Stromal cell of bone marrow (primary cell): ENCODE measurements at places on chromosomes 1 and 21.
A peak's percentile ranks its signal among the peaks of the same experiment; 100 is the strongest.

- no peak for DNase-seq
These were observed 599.9 kb downstream of the LMO4 start for GRCh38 chr1:87928623-87929022.

DNA sequence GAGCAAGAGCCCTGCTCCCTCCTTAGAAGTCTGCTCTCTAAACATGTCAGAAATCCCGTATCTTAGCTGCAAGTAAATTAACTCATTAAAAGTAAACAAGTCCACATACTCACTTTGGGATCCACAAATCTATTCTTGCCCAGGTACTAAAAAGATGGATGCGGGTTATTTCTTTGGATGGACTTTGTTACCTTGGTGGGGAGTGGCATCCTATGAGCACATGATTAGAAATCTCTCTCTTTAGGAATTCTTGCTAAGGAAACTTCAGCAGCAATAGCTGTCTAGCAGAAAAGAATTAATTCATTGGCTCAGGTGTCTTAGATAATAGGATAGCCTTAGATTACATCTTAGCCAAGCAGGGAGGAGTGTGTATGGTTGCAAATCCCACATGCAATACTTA lies 25.2 kb downstream of the NRDC start:
- no peak for DNase-seq

- no peak for DNase-seq
These were observed 18.4 kb upstream of the CASQ1 start for GRCh38 chr1:160171980-160172379.

- DNase-seq: no peak
These were observed 98.1 kb downstream of the LHX9 start for GRCh38 chr1:198015309-198015708.

- no peak for DNase-seq
These were observed 58.1 kb downstream of the NME7 start for GRCh38 chr1:169309178-169310166.

GRCh38 chr1:117215733-117216462 lies 5.2 kb upstream of the VTCN1 start:
- DNase-seq: no peak

DNA sequence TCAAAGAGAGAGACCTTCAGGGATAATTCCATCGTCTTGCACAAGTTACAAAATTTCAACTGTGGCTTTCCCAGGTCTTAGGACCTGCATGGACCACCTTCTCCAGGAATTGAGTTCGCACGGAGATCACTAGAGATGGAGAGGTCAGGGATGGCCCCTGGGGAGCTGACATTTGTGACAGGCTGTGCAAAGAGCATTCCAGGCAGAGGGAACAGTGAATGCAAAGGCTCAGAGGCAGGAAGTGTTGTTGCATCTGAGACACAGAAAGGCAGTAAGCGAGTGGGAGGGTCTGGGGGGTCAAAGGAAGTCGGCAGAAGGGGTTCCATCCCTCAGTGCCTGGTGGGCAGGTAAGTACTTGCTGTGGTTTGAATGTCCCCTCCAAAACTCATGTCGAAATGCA lies 9.5 kb upstream of the SELENON start:
- no peak for DNase-seq

- no peak for DNase-seq
These were observed 87.2 kb downstream of the MAN1C1 start for GRCh38 chr1:25703671-25704266.

DNA sequence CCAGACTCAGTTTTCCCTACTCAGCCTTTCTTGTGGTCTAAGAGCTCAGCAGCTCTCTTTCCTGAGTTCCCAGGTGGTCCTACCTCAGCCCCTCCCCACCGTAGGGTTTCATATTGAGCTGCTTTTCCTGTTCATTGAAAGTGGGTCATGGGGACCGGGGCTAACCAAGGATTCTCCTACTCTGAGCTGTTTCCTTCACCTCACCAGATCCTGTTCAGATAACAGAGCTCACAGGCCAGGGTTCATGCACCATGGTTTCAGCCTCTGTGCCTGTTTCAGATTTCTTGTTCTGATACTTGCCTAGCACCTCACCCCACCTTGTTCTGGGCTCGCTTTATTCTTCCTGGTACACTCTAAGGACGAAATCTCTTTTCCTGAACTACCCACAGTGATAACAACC lies 8.5 kb downstream of the UBQLN4 start:
- no peak for DNase-seq

DNA sequence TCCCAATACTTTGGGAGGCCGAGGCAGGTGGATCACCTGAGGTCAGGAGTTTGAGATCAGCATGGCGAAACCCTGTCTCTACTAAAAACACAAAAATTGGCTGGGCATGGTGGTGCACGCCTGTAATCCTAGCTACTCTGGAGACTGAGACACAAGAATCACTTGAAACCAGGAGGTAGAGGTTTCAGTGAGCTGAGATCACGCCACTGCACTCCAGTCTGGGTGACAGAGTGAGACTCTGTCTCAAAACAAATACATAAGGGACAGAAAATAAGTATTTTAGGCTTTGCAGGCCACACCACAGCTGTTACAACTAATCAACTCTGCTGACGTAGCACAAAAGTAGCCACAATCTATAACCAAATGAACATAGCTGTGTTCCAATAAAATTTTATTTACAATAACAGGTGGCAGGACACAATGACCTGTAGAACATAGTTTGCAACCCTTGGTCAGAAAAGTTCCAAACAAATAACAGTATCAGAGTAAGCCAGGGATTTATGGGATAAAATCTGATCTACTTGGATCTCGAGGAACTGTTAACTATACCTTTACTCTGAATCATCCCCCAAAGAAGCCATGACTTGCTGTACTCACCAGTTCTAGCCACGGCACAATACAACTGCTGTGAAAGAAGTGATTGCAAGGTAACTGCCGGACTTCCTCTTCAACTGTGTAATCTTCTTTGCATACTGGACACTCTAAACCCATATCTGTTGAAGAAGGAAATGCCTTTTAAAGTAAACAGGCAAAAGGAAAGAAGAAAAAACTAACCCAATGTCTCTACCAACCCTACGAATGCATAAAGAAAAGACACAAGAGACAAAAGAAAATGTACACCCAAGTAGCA lies 28.3 kb downstream of the CD160 start:
- DNase-seq: no peak

GRCh38 chr1:209769171-209769904 lies 13.5 kb downstream of the TRAF3IP3 start:
- peak; percentile 95 for DNase-seq

DNA sequence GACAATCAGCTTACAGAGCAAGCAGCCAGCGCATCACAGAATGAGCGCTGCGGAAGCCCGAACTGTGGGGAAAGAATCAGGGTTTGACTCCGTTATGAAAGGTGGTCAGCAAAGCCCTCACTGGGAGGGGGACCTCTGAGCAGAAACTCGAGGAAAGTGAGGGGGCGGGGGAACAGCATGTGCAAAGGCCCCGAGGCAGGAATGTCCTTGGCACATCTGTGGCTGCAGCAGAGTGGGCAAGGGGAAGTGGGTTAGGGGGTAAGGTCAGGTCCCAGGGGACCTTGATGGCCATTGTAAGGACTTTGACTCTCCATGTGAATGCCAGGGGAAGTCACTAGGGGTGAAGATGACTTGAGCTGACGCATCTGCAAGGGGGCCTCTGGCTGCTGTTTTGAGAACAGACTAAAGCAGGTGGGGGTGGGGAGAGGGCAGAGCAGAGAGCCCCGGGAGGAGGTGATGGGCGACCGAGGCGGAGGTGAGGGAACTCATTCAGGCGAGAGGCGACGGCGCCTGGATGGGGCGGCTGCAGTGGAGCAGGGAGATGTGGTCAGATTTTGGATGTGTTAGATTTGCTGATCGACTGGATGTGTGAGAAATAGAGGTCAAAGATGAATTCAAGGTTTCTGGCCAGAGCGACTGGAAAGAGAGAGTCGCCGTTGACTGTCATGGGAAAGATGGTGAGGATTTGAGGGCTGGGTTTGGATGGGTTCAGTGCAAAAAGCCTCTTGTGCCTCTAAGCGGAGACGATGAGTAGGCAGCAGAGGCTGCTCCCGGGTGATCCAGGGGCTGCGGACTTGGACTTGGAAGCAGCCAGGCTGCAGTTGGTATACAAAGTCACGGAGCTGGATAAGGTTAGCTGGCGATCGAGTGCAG lies 108.0 kb upstream of the ZBTB40 start:
- DNase-seq: no peak

DNA sequence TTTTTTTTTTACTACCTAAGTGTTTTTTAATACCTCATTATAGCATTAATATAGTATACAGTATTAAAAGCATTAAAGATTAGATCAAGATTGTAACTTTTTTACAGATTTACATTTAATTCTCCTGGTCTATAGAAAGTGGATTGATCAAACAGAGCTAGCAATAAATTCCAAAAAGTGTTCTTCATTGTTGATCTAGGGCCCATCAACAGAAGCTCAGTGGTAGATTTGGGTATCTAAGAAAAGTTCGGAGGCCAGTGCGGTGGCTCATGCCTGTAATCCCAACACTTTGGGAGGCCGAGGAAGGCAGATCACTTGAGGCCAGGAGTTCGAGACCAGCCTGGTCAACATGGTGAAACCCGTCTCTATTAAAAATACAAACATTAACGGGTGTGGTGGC lies 12.5 kb downstream of the NUP210L start:
- DNase-seq: no peak

DNA sequence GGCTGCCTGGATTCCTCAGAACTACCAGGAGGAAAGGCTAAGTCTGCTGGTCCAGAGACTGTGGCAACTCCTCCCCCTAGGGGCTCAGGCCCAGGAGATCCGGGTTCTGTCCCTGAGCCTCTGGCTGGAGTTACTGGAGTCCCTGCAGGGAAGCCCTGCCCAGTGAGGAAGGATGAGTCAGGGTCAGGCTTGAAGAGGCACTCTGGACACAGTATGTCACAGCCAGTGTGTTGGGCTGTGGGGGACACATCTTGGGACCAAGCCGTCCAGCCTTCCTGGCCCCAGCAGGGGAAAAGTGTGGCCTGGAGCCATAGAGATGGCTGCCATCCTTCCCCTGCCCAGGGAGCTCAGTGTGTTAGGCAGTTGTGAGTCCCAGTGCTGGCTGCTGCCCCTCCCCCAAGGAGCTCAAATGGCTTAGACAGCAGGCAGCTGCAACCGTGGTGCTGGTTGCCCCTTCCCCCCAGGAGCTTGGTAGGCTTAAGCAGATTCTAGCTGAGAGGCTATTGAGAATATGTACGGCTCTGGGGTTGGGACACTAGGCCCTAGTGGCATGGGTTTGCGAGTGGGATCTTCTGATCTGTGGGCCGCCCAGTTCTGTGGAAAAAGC lies 28.2 kb upstream of the RABGAP1L start:
- DNase-seq: no peak

DNA sequence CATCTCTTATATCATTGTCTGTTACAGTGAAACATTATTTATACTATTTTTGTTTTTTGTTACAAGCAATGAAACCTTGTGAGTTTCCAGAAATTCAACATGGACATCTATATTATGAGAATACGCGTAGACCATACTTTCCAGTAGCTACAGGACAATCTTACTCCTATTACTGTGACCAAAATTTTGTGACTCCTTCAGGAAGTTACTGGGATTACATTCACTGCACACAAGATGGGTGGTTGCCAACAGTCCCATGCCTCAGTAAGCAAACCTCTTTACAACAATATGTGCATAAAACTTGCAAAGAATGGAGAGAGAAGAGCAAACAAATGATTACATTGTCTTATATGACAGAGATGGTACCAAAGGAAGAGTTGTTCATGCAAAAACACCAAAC lies 22.4 kb downstream of the CFHR4 start:
- no peak for DNase-seq

DNA sequence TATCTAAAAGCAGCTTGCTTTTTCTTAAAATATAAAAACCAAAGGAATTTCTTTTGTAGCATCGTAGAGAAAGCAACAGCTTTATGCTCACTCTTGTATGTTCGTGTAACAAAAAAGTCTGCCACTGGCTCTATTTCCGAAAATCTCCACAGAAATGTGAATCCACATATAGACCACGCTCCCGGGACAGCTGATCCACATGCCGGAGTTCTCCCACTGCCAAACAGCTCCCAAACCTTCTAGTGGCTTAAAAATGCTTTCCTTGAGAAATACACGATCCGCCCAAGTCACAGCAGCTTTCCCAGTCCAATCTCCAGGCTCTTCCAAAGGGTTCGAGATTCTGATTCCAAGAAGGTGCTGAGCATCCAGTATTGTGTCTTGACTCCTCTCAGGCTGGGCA lies 29.3 kb downstream of the PCSK9 start:
- no peak for DNase-seq

- peak; percentile 64 for DNase-seq
These were observed at the start of gene CACHD1 for GRCh38 chr1:64469977-64470664. CACHD1 (plus strand) TSS chr1:64470129; CDS start chr1:64470745, 616 bp downstream.

DNA sequence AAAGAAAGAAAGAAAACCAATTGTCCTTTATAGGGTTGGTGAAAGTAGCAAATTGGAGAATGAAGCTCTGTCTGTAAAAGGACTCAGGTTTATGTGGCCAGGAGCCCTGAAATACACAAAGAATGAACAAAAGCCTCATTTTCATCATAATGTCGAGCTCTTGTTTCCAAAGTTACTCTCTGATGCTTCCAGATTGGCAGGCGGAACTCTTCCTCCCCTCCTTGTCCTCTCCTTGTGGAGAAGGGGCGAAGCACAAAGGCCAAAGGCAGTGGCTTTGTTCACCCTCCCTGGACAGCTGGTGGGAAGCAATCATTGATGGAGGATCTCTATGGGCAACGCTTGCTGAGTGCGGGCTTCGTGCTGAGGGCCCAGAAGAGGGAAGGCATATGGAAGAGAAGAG lies 5.6 kb downstream of the CA6 start:
- DNase-seq: no peak

- DNase-seq: no peak
These were observed 55.2 kb downstream of the CENPF start for GRCh38 chr1:214658175-214658574.

DNA sequence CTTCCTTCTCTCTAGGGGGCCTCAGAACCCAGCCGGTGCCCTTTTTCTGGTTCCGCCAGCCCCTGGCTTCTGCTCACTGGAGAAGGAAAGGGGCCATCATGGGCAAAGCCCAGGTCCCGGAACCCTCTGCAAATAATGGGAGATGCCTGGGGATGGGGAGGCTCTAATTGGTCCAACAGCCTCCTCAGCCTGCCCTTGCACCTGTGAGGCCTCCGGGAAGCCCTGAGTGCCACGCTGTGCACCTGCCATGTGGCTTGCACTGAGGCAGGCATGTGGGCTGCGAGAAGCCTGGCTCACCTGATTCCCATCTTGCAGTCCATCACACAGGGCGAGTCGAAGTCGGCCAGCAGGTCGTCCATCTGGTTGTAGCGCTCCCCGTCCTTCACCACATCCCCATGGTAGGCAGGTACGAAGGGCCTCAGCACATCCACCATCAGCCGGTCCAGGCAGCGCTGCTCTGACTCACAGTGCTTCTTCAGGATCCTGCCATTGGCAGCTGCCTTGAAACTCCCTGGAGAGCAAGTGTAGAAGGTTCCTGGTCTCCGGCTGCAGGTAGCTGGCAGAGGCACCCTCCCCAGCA lies 92.1 kb downstream of the ITPKB start:
- no peak for DNase-seq

GRCh38 chr1:168932539-168932938 lies 174.0 kb upstream of the ATP1B1 start:
- DNase-seq: no peak

DNA sequence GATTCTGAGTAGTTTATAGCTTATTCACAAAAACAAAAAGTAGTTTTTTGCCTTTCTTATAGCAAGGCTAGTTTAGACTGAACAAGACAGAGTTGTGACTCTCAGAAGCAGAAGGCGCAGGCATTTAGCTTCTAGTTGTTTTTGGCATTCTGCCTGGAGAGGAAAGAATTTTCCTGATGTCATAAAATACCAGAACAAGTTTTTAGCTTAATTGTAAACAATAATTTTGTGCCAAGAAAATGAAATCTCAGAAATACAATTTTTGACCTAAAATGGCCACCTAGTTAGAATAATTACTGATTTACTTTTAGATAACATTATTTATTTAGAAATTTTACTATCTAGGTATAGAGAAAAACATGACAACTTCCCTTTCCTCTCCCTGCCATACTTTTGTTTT lies 1.0 kb downstream of the DNAJB4 start:
- peak; percentile 83 for DNase-seq
